ENCODE measurements at places on chromosomes 2 and 18.

- DNase-seq = no peak
Observed at GRCh38 chr2:86249579-86250391, 50.5 kb downstream of the MRPL35 start.

DNA sequence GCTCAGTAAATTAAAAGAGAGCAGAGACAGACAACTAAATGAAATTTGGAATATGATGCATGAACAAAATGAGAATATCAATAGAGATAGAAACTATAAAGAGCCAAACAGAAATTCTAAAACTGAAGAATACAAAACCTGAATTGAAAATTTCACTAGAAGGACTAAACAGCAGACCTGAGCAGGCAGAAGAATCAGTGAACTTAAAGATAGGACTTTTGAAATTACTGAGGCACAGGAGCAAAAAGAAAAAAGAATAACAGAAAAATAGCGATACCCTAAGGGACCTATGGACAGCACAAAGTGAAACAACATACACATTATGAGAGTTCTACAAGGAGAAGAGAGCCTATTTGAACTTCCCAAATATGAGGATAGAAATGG is 41.6 kb downstream of the UNC50 start:
- DNase-seq = no peak

DNA sequence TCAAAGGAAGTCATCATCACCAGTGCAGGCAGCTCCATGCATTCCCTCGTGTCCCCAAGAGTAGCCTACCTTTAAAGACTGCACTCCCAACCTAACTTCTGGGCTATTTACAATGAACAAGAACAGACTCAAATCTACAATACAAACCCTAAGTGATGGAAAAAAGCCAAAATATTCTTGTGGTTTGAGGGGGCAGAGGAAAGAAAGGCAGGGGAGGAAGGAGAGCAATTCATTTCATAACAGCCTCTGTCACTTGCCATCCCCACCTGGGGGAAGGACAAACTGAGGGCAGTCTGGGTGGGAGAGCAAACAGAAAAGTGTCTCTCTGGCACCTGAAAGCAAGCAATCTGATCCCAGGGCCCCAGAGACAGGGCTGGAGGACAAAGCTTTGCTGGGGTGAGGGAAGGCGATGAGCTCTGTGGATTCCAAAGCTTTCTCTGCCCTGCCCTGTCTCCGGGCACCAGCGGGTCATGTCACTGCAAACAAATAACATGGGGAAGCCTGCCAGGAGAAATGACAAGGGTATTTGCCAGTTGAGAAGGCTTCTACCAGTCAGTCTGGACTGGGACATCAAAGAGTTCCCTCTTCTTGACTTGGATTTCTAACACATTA is 528.0 kb upstream of the TNP1 start:
- no peak for DNase-seq

DNA sequence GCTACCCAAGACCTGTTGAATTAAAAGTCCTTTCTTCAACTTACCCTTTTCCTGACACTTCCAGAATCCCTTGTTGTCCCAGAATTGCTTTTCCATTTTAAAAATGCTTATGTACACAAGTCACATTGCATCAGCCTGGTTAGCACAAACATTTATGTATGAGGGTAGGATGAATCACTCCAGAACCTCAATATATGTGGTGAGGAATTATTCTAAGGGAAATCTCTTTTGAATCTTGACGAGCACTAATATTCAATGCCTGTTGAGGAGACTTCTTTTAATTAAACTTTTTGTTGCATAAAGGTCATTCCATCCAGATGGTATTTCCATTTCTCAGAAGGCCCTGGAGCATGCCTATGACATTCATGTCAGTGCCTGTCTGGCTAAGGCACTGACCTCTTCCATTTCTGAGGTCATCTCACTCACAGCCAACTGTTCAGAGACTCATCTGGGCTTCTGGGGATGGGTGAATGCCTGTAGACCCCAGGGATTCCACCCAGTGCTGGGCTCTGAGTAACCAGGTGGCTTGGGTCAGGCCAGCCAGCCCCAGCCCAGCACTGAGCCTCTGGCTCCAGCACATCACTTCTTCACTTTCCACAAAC is 28.2 kb downstream of the ACMSD start:
- DNase-seq = no peak

DNA sequence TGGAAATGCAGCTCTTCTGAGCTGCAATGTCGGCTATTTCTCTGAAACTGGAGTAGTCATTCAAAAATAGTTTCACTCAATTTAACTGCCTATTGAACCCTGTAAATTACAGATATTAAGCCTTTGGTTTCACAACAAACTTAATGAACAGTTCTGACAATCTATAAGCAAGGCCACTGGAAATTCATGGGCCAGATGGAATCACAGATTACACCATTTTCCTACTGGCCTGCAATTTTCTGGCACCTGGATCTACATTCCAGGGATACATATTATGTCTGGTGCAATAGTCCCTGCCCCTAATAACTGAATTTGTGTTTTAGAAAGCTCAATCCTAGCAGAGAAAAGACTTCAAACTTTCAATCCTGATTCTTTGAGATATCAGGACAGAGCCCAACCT is 551.7 kb downstream of the RNF144A start:
- no peak for DNase-seq

DNA sequence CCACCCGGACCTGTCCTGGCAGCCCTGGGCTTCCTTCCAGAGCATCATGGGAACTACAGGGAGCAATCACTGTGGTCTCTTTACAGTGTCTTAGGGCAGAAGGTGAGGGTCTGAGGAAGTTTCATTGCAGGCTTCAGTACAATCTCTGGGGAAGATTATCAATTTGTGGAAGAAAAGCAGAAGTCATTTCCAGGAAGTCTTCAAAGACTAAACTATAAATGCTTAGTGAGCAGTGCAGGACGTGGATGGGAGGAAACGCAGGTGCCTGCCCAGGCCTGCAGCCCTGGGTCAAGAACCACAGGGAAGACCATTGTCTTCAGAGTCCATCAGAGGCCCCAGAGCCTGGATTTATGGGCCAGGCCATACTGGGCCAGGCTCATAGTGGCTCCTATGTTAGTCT is 54.3 kb downstream of the INO80C start:
- no peak for DNase-seq

DNA sequence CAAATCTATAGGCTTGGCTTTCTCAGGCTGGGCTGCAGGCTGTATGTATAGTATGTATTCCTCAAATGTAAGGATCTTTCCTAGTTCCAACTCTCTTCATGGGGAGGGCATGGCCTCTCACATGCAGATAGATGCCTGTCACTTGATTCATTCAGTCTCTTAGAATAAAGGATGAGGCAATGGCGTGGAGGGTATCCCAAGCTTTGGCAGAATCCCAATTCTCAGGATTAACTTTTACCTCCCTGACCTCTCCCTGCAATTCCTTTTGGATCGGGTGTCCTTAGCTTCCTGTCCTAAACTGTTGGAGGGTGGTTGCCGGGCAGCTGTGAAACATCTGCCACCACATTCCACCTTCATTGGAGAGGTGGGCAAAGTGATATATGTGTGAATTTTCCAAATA is 80.3 kb downstream of the INSIG2 start:
- no peak for DNase-seq

- DNase-seq = no peak
Observed at GRCh38 chr2:206260188-206261012, 14.1 kb upstream of the ZDBF2 start.

GRCh38 chr2:62202729-62203128 is 6.8 kb downstream of the B3GNT2 start:
- no peak for DNase-seq

DNA sequence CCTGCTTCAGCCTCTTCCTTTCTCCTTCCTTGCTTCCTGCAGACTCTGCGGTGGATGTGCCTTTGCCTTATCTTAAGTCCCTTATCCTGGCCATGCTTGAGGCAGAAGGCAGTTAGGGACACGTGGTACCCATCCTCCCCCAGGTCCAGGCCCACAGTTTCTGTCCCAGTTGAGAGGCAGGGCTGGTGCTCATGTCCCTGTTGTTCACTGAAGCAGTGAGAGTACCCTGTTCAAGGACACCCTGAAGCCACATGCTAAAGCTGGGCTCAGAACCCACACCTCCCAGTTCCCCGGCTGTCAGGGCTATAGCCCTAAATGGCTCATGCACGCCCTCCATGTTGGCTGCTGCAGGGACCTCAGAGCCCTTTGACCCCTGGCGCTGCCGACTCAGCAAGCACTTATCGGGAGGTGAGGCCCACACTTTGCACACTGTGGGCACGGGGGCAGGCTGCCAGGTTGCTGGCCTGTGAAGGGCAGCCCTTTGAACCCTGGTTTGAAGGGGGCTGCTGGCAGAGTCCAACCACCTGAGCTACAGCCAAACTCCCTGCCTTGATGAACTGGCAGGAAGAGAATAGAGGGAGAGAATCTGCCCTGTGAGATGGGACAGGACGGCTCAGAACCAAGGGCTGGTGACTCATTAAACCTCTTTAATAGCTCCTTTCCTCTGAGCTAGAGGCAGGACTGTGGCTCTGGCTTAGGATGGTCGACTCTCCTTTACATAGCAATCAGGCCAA is 6.3 kb downstream of the KHK start:
- DNase-seq = no peak

- DNase-seq = no peak
Observed at GRCh38 chr2:158935617-158936016, 32.8 kb upstream of the TANC1 start.

DNA sequence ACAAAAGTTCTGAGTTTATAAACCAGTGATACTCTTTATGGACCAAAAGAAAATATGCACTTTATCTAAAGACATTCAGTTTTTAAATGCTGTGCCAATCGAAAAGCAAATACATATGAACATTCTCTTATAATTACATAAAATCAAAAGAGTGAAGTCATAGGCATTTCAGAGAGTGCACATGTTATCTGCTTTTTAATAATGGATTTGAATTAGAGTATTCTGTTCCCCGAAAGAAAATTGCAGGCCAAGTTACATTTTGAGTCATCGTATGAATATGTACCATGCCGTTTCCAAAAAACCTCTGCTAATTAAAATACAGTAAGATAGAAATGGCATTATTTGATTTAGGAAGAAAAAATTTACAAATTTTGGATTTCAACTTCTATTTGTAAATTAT is 565.7 kb downstream of the ZEB2 start:
- no peak for DNase-seq

DNA sequence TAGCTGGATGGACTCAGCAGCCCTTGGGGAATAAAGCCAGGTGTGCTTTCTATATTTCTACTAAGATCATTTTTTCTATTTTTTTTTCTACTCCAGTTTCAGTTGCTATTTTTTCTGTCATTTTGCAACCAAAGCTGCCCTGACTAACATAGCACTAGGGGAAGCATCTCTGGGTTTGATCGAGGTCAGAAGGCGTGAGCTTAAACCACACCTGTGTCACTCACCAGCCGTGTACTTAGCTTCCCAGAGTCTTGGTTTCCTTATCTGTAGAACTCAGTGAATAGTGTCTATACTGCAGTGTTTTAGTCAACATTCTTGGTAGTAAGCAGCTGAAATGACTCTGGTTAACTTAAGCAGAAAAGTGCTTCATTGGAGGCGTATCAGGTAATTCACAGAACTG is 489.6 kb upstream of the SPRED2 start:
- no peak for DNase-seq

GRCh38 chr2:130765464-130765863 is 10.1 kb downstream of the AMER3 start:
- no peak for DNase-seq

All from activated CD4-positive, CD25-positive, alpha-beta regulatory T cell (primary cell).